GM23248 (cell line): ENCODE measurements at places on chromosomes 5 and 9.

DNA sequence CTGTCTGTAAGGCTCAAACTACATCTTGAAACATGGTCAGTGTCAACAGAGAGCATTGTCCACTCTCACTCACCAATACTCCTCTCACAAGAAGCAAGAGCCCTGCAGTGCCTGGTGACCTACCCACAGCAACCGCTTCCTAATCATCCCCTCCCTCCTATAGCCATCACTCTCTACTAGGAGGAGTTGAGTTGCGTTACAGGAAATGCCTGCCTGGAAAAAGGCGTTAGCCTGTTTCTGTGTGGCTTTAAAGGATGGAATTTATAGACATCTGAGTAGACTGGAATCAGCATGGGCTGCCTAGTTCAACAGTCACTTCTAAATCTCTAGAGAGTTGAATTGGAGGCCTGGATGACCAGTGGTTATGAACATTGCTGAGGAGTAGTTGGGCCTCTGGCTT, 108.3 kb upstream of the FER start:
- DNase-seq: no peak

DNA sequence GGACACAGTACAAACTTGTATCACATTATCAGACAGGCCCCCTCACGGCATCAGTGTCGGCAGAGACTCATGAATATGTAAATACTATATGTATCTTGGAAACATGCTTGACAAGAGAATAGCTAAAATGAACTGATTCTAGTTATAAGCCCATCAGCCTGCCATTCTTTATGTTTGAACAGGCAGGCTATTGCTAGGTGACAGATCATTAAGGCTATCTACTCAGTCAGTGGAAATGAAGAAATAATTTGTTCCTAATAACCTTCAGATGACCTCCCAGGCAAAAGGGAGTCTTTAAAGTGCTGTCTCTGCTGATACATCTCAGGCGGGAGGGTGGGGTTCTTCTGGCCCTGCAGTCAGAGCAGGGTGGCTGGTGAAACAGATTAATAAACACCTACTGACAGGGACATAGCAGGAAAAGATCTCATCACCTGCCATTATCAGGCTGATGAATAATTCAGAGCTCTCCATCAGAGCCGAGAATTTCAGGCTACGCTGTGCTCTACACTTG, 394.2 kb downstream of the RASEF start:
- DNase-seq: no peak

- DNase-seq: no peak
These were observed 196.4 kb downstream of the CDK5RAP2 start for GRCh38 chr9:120383611-120383998.

DNA sequence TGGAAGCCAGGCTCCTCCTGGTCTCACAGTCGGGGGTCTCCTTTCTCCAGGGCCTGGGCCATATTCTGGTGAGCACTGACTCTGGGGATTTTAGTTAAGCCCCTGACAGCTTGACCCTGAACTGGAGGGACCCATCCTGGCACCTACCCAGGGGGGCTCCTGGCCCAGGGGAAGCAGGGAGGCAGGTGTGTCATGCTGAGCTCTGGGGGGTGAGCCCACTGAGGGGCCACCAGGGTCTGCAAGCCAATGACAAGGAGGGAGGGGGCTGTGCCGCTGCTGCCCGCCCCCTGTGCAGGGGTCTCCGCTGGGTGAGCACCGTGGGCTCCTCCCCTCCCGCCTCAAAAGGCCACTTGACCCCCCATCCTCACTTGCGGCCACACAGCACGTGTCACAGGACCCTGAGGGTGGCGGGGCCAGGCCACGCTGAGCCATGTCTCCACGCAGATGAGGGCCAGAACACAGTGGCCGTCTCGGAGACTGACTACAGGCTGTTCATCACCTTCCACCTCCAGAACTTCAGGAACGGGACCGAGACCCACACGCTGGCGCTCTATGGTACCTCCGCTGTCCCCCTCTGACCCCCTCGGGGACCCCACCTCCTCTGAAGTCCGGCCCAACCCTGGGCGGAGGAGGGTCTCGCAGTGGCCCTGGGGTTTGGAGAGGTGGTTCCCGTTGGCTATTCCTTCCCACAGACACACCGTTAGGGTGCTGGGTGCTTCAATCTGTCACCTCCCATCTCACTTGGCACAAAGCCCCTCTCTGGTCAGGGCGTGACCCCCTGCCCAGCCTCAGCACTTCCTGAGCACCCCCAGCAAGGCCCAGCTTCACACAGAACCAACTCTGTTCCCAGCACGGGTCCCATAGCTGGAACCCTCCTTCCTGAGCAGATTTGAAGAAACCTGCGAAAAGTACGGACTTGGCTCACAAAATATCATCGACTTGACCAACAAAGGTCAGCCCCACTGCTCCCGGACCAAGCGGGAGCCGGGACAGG, 2.0 kb downstream of the LCN9 start:
- no peak for DNase-seq
